ENCODE measurements at places on chromosomes 2 and 18.
A peak's percentile ranks its signal among the peaks of the same experiment; 100 is the strongest.

DNA sequence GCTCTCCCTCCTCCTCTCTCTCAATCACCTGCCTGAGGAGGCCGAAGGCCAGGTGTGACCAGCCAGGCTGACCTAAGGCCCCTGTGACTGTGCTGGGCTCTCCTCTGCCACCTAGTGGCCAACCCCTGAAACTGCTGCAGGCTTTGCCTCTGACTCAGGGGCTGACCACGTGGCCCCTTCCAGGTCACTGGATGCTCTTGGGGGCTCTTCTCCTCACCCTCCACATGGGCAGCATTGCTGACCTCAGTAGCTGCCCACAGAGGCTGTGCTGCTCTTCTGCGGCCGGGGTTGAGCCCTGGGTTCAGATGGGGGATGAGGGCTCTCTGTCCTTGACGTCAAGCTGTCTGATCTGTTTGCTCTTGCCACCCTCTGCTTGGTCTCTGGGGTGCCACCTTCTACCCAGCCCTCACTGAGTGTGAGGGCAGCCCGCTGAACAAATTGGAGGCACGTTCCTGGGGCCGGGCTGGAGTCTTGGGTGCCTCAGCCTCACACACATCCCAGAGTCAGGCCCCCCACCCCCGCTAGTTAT lies 122.7 kb downstream of the TWIST2 start:
- DNase-seq = no peak

DNA sequence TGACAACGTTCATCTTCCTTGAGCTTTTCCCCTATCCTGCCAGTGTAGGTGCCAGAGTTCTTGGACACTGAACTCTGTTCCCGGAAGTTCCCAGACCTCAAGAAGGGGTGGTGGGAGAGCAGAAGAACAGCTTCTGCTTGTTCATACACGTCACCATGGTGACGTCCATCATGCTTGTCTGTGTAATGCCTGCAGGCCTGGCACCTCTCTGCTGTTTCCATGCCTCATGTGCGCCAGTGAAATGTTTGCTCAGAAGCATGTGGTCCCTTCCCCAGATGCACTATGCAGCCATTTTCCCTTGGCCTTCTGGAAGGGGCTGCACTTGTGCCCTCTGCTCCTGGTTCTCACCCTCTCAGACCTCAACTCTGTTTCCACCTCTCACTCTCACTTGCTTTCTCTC lies 210.8 kb upstream of the NABP1 start:
- DNase-seq = no peak

DNA sequence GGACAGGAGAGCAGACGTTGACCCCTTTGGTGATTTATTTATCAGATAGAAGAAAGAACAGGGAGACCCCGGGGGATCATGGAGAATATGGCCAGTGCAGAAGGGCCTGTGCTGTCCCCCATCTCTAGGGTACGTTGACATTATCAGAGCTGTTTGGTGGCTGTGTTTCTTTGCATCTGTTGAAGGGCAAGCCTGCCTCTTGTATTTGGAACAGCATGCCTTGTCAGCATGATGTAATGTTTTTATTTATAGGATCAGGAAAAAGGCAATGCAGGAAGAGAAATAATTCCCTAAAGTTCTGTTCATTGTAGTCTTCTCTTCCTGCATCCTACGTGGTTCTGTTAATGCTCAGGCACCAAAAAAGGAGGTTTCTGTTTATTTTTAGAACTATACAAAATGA lies 49.8 kb upstream of the CABYR start:
- no peak for DNase-seq

- no peak for DNase-seq
Measured at GRCh38 chr18:31901063-31901462, 41.9 kb downstream of the TRAPPC8 start.

- no peak for DNase-seq
Measured at GRCh38 chr2:10031886-10032745, 11.2 kb upstream of the KLF11 start.

DNA sequence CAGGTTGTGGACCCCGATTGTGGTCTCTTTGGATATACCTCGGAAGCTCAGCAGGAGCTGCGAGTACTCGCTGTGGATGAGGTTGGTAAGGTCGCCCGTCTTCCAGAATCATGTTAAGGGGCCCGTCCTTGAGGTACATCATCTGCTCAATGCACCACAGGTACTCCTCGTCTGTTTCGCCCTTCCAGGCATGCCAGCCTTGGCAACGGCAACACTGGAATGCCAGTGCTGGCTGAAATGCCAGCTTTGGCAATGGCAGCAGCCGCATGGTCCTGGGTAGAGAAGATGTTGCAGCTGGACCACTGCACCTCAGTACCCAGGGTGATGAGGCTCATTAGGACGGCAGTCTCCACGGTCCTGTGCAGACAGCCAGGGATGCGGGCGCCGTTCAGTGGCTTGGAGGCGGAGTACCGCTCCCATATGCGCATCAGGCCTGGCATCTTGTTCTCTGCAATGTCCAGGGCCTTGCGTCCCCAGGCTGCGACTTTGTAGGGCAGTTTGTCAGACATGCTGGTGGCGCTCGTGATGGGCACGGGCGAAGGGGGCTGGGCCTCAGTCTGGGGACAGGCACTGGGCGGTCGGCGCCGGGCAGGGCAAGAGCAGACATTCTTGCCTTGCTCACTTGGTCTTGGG lies 122.2 kb upstream of the NXPH2 start:
- DNase-seq = no peak

- no peak for DNase-seq
Measured at GRCh38 chr2:28510184-28510583, 14.3 kb downstream of the PLB1 start.

DNA sequence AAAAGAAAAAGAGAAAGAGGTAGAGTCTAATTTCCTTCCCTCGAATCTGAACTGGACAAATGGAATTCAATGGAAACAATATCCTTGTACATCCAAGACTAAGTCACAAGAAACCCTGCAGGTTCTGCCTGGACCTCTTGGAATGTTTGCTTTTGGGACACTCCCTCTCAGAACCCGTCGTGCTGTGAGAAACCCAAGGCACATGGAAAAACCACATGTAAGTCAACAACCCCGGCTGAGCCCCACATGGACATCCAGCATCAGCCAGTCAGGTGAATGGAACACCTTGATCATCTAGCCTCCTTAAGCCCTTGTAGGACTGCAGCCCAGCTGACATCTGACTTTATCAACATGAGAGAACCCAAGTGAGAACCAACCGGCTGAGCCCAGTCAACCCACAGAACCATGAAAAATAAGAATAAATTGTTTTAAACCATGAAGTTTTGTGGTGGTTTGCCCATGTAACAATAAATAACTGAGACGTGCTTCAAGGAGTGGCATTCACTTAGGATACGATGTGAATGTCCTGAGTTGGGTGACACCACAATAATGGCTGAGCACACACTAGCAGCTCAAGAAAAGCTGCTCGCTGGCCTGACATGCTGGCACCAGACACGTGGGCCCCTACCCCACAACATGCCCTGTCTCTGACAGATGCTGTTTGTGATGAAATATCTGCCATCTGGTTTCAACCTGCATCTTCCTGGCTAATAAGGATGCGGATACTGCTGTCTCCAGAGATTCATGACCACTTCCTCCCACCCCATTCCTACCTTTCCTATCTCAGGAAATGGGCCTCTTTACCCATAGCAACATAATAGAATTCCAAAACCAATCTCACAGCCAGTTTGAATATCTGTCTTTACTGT lies 28.8 kb downstream of the PKDCC start:
- DNase-seq = no peak

- DNase-seq = no peak
Measured at GRCh38 chr2:50535971-50536759, 495.8 kb downstream of the NRXN1 start.

- no peak for DNase-seq
Measured at GRCh38 chr2:179049546-179050311, at the start of gene CCDC141. TSS of gene CCDC141 (minus strand) at chr2:179050137. CDS start at chr2:179049941, 196 bp downstream.

DNA sequence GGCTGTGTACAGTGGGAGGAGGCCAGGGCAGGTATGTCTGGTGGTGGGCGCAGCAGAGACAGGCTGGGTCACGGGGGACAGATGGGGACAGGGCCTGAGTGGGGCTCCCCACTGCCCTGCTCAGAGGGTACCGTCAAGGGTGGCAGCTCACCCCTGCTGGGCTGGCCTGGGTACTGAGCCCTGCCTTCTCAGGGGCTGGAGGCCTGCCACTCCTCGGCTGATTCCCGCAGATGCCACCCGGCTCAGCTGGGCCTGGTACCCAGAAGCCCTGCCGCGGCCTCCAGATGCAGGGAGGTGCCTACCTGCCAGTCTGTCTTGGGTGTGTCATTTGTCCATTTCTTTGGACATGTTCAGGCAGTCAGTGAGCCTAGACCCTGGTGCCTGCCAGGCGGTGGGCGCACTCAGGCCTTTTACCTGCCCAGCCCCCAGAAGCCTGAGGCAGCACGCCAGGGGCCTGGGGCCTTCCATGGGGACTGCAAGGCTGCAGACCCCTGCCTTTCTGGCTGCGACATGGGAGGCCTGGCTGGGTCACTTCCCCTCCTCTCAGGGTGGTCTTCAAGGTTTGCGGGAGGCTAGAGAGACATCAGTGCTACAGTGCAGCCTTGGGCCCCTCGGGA lies 3.3 kb downstream of the SNORC start:
- no peak for DNase-seq

- no peak for DNase-seq
Measured at GRCh38 chr2:42864641-42865280, 72.4 kb upstream of the HAAO start.

DNA sequence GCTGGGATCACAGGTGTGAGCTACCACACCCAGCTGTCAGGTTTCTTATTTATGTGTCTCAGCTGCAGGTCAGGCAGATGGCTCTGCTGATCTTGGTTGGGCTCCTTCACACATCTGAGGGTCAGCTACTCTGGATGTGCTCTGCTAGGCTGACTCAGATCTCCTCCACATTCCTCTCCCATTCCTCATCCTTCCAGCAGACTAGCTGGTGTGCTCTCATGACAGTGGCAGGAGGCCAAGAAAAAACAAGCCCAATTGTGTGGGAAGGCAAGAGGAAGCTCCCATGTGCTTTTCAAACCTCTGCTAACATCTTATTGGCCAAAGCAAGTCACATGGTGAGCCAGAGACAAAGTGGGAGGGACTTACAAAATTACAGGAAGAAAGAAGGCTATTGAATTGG lies 11.7 kb upstream of the MSH6 start:
- DNase-seq = no peak

DNA sequence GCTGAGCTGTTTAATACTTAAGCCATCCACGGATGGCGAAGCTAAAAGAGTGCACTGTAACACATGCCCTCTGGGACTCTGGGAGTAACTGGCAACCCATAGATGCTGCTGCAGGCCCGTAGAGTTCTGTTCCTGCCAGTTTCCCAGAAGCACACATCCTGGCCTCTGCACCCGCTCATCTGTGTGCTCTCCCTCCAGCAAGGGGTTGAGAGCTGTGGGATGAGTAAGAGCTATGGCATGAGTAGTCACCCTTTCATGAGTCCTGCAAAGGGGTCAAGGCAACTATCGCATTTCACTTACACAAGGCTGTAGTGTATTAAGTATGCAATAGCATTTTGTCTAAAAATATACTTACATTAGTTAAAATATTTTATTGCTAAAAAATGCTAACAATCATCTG lies 1341.8 kb upstream of the NXPH2 start:
- DNase-seq = no peak

- peak; percentile 50 for DNase-seq
Measured at GRCh38 chr2:238638100-238638981, 209.5 kb upstream of the TWIST2 start.

GRCh38 chr2:231925303-231926179 lies 655 bp downstream of the NPPC start:
- peak; percentile 90 for DNase-seq

DNA sequence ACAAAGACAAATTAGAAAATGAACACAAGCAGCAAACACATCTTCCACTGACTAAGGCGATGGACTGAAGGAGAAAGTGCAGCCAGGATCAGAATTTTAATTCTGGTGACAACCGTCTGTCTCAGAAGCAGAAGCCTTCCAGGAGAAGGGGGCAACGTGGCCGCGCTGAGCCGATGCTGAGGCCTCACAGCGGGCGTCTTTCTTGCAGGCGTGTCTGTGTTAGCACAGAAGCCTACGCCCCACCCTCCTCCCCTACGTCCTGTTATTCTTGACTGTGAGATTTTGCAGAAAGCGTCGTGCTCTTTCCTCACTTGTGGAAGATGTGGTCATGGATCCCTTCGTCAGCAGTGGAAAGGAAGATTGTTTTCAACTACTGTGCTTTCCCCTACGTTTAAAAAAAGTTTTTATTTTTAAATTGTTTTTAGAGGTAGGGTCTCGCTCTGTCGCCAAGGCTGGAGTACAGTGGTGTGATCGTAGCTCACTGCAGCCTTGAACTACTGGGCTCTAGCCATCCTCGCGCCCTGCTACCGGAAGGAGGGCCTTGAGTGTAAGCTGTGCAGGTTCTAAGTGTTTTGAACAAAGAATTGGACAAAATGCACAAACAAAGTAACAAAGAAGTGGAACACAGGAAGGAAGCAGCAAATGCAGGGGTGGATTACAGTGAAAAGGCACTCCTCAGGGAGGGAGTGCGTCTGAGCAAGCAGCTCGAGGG lies 422.0 kb downstream of the GALR1 start:
- DNase-seq = no peak

DNA sequence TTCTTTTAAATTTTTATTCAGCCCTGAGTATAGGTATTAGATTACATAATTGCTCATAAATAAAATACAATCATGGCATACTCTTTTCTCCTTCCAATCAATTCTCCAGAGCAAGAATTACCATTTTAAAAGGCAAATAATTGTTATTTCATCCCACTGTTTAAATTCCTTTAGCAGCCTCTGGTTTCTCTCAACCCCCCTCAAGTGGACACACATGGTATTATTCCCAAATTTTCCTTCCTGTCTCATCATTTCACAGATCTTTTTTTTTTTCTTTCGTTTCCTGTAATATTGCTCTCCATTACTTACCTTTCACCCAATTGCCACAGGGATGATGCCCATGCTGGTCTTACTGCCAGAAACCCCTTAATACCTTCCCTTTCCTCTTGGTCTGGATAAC lies 385.2 kb downstream of the RIT2 start:
- DNase-seq = no peak

GRCh38 chr18:57437766-57438671 lies 2.8 kb downstream of the ONECUT2 start:
- peak; percentile 83 for DNase-seq

DNA sequence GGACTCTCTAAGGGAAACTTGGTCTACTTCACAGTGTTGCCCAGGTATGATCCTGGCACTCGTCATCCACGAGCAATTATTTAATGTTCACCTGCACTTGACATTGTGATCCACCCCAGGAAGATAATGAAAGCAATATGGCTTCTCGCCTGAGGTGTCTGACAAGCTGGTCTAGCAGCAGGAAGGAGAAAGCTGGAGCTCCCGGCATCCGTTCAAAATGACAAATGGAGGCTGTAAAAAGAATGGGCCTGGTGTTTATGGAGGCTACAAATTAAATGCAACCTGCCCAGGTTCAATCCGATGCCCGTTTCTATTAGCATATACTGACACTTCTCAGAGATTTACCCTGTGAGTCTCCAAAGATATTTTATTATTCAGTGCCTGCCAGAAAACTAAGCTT lies 317.6 kb downstream of the CTNNA2 start:
- no peak for DNase-seq
